ENCODE measurements at places on chromosomes 1 and 21. TPM values are rescaled to one million over a fixed set of nuclear protein-coding genes. Genes with fewer than 3 reads are reported as not detected.

The KRTAP24-1 gene
- not detected for total RNA-seq

The BMP8B gene
- 5.2 TPM for total RNA-seq

The PLA2G4A gene
- 9.4 TPM for total RNA-seq

The HSD3B1 gene
- not detected for total RNA-seq

The MYCL gene
- total RNA-seq: 0.62 TPM

The TTC39A gene
- 1.2 TPM for total RNA-seq

The OR2T4 gene
- not detected for total RNA-seq

The CELA3A gene
- total RNA-seq: not detected

The MROH9 gene
- not detected for total RNA-seq

The SHISA4 gene
- total RNA-seq: 17.4 TPM
